Vagina (tissue), 2 donors: ENCODE measurements at places on chromosomes 7 and 10.

DNA sequence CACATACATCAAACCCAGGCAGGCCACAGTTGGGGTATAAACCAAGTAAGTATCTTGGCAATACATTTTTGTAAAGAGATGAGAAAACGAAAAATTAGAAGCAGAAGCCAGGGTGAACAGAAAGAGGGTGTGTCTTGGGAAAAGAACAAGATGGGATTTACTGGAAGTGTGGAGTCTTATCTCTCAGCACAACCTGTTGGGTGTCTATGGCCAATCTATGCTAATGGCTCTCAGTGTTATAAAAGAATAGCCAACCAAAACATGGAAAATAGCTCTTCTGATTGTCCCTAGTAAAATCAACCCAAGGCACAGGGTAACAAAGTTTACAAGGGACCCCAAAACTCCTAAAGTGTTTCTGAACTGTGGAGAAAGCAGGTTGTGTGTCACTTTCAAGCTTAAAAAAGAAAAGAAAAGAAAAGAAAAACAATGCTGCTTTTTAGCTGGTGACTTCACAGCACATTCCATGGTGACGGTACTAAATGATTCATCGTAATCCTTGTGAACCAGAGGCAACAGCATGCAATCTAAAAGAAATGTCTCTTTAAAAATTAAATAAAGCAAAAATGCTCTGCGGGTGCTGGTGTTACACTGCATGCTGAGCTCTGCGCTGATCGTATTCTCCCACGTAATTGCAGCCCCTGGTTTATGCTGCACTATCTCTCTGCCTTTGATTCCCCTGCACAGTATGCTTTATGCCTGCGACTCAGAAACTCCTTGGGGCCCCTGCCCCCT, 100.8 kb downstream of the C10orf90 start:
- no peak for DNase-seq

DNA sequence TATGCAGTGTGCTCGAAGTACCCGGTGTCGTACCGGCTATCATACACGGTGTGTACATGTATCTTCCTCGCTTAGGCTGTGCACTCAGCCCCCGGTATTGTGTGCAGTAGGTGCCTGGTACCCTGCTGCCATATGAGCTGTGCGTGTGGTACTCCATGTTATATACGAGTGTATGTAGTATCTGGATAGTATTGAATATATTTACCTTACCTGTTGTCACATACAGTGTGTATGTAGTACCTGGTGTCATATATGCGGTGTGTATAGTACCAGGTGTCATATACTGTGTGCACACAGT, 1.2 kb downstream of the ZMYND11 start:
- no peak for DNase-seq

GRCh38 chr7:134966691-134967090, 19.6 kb upstream of the AGBL3 start:
- no peak for DNase-seq

- DNase-seq, result no peak
Measured at GRCh38 chr10:59177031-59177797, 771 bp downstream of the PHYHIPL start.

DNA sequence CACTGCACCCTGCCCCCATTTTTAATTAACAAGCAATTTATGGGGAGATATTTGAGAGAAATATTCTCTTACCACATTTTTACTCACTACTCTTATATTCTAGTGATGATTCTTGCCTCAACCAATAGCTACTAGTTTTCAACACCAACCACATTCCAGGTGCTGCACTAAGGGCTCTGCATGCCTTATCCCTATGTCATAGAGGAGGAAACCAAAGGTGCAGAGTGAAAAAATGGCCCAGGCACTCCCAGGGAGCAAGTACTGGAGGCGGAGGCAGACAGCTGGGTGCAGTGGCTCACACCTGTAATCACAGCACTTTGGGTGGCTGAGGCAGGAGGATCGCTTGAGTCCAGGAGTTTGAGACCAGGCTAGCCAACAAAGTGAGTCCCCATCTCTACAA, 35.5 kb upstream of the TPST1 start:
- DNase-seq, result no peak

GRCh38 chr7:144452064-144452463, 48.6 kb upstream of the NOBOX start:
- DNase-seq, result no peak

- no peak for DNase-seq
Measured at GRCh38 chr10:132829403-132829802, 43.5 kb upstream of the NKX6-2 start.
